Stimulated activated CD4-positive, alpha-beta T cell treated with anti-CD3 and anti-CD28 coated beads, TNF-alpha, amount 100 ng/mL, for 4 hours (primary cell): ENCODE measurements at places on chromosomes 11 and 22.

DNA sequence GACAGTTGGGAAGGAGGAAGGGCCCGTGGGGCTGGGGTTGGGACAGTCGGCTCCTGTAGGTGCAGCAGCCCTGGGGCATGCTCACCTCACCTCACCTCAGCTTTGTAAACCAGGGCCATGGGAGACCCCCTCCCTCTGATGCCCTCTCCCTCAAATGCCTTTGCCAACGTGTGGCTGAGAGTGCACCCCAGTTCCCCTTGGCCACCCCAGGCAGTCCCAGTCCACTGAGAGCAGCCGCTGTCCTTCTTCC is 4.2 kb upstream of the NEAT1 start:
- no peak for DNase-seq

DNA sequence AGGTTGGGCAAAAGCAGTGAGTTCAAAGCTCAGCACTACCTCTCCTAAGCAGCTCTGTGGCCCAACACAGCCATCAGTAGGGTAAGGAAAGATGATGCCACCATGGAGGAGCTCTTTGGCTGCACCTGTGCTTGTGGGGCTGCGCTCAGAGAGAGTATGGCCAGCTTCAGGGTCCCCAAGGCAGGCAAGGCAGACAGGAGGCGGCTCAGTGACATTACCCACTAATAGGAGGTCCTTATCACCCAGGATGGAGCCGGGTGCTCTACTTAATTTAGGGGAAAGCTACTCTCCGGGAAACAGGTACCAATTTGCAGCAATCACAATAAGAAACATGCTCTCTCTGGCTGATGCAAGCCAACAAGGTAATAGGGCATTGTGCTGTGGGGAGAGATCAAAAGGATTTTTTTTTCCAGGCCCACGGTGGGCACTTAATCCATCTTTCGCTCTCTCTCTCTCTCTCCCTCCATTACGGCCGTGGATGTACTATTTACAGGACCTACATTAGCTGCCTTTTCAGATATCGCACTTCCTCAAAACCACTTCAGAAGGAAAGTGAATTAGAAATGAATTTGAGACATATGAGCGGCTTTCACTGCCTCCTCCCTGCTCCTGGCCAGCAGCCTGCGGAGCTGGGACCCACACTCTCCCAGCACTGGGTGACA is 446.3 kb downstream of the SOX6 start:
- no peak for DNase-seq

GRCh38 chr11:17570034-17570433 is 23.0 kb downstream of the OTOG start:
- no peak for DNase-seq

DNA sequence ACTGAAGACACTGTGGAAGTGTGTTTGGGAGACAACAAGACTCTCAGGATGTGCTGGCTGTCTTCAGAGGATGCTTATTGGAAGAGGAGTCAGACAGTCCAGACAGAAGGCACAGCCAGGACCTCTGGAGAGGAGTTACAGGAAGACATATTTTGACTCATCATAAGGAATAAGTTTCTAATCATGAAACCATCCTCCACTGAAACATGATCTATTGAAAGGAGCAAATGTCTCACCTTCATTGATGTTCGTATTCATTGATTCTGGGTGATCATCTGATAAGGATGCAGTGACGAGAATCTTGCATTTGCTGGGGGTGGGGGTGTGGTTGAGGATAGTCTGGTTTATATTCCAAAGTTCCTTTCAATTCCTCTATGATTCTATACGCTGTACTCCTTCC is 2.5 kb upstream of the CXCR5 start:
- no peak for DNase-seq

DNA sequence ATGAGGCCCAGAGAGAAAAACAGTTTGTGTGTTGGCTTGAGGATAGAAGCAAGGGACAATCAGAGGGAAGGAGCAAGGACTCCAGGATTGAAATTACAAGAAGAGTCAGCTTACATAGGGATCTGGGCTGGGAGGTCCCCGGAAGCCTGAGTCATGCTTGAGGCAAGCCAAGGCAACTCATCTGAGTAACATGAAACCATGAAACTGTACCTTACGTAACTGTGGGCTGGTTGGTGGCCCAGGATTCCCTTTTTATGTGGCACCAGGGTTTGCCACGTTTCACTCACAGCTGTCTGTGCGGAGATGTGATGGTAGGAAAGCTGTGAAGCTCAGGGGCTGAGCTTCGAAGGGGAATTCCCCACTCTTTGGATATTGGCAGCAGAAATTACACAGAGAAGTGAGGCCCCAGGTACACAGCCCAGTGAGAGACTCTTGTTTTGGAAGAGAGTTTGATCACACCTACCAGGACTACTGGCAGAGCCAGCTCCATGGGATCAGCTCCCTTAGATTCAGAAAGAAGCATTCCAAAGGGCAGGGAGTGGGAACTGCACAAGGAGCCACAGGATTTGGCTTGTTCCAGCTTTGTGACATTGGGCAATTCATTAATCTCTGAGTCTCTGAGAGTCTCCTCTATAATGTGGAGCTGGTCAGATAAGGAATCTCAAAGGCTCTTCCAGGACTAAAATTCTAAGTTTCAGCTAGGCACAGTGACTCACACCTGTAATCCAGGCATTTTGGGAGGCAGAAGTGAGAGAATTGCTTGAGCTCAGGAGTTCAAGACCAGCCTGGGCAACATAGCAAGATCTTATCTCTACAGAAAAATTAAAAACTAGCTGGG is 7.8 kb downstream of the SLC5A1 start:
- peak; percentile 4 for DNase-seq

- DNase-seq: no peak
Measured at GRCh38 chr11:10573556-10573955, 5.1 kb upstream of the LYVE1 start.

DNA sequence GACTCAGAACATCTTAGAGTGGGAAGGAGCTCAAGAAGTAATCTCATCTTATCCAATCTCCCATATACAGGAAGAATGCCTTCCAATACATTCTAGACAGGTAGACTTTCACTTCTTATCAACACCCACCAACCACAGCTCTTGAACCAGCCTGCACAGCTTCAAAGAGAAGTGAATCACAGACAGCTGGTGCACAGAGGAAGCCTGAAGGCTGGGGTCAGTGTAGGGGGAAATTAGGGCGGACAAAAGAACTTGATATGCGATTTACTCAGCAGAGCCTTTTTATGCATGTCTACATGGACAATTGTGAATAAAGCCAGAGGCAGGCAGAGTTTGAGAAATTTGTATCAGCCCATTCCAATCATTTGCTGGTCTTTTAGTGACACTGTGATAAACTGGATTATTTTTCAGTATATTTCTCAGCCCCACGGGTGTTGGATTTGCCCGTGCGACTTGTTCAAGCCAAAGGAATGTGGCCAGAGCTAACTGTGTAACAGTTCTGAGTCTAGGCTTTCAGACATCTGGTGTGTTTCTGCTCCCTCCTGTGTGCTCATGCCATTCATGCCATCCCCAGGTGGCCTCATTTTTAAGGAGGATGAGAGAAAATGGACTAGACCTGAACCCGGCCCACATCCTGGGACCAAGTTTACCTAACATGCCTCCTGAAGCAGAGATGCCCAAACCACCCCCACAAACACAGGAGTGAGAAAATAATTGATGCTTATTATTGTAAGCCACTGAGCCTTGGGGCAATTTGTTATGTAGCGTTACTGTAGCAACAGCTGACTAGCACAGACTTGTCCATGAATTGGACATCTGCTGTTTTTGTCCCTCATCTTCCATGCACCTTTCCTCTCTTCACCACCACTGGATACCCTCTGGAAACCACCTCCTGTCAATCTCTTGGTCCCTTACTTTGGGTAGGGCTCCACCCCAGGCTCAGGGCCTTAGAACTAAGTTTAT is 137.5 kb upstream of the HSD17B12 start:
- DNase-seq: no peak

DNA sequence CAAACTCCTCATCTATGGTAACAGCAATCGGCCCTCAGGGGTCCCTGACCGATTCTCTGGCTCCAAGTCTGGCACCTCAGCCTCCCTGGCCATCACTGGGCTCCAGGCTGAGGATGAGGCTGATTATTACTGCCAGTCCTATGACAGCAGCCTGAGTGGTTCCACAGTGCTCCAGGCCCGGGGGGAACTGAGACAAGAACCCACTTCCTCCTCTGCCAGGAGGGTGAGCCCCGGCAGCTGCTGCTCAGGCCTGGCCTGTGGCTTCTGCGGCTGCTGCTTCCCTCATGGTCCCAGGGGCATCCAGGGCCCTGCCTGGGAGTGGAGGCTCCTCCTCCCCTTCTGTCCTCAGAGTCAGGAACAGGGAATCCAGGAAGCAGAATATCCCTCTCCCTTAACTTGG is 98.4 kb downstream of the ZNF280B start:
- DNase-seq: no peak

DNA sequence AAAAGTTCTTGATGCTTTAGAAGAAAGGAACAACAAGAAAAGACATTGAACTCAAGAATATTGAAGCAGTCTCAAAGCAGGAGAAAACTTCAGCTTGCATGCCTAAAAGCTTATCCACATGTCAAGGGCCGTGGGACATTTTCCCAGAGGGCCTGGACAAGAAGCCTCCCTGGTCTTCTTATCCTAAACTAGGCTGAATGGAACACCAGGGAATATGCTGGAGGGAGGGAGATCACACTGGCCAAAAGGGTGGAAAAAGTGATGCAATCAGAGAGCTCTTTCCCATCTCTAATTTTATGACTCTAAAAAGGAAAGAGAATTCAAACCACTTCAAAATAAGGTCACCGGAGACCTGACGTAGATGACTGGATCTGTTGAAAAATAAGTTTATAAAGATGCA is 107.2 kb downstream of the MPPED2 start:
- DNase-seq: no peak

- no peak for DNase-seq
Measured at GRCh38 chr11:12827929-12828812, 153.9 kb downstream of the TEAD1 start.

DNA sequence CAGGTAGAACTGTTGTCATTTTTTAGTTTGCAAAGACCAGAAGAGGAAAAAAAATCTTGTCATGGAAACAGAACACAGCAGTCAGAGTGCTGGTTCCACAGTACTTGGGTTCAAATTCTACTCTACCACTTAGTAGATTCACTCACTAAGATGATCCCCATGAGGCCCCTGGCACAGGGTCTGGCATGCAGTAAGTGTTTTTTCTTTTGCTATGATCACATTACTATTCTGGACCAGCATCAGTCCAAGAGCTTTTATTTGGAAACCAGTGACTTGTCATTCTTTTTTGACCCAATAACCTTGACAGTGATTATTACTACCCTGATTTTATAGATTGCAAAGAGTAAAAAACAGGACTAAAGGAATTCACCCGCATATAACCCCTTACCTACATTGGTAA is 4.1 kb downstream of the EEF1G start:
- DNase-seq: no peak

DNA sequence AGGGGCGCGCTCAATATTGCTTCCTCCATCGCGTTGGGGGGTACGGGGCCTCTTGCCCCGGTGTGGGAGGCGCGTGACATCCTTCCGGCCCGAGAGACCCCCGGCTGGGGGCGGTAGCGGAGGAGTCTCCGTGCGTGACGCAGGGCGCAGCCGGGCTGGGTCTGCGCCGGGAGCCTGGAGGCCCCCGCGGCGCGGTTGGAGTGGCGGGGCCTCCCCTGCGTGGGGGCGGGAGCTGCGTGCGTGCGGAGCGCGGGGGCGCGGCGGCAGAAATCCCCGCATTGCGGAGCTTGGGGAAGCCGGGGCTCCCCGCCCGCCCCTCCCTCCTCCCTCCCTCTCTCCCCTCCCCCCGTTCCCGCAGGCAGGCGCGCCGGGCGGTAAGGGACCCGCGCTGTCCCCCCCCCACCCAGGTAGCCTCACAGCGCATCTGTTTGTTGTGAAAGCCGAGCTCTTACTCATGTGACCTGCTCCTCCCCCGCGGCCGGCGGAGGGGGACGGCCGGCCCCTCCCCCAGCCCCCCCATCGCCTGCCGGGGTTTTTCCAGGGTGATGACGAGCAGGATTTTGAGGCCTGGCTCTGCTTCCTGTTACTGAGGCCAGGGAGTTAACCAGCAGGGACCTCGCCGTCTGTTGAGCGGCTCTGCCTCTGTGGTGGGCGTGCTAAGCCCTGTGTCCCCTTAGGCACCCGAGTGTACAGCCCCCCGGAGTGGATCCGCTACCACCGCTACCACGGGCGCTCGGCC is 1.6 kb downstream of the PIM3 start:
- peak; percentile 82 for DNase-seq

DNA sequence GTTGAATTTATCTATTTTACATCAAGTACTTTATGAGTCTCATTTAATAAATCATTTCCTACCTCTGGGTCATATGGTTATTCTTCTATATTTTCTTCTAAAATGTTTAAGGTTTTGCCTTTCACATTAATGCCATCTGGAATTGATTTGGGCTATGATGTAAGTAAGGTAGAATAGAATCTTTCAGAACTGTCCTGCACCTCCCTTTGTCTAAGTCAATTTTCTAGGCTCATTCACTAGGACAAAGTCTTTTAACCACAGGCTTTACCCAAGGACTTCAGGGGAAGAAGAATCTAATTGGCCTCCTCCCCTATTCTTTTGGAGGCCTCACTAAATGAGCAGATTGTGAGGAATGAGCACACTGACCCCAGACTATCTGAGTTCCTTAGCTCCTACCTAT is 146.0 kb downstream of the BBOX1 start:
- no peak for DNase-seq

GRCh38 chr22:28873183-28873963 is 10.0 kb upstream of the ZNRF3 start:
- DNase-seq: no peak

DNA sequence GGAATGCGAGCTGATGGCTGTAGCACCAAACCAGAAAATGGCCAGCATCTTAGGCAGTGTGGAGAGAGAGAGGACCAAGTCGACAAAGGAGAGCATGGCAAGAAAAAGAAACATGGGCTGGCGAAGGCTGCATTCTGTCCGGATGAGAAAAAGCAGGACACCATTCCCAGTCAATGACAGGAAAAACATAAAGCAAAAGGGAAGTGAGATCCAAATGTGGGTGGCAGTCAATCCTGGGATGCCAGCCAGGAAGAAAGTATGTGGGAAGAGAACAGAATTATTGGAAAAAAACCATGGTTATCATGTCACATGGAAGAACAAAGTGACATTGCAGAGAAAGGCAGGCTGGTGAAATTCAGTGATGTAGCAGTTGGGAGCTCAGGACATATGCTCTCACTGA is 36.9 kb upstream of the OR56A1 start:
- DNase-seq: no peak

DNA sequence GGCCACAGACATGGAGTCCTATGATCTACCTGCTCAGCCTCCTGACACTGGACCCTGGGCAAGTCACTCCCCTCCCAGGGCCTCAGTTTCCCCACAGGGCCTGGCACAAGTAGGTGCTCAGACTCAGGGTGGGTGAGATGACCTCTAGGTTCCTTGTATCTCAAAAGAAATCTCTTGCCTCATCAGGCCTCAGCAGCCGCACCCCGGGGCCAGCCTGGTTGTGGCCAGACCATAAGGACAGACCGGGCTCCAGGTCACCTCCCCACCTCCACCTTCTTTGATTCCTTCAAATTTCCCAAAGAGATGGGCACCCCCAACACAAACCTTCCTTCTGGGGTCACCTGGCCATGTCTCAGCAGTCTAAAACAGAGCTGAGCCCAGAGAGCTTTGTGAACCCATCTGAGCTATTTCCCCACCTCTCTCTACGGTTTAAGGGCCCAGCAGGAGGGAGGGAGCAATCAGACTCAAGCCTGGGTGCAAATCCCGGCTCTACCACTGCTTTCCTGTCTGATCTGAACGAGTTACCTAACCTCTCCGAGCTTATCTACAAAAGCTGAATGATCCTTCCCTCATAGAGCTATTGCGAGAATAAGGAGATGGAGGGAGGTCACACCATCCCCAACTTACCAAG is 2.5 kb upstream of the APOL4 start:
- DNase-seq: no peak

- DNase-seq: no peak
Measured at GRCh38 chr11:111836721-111837120, 34.7 kb downstream of the ALG9 start.

GRCh38 chr11:48066881-48067800 is 86.8 kb downstream of the PTPRJ start:
- DNase-seq: no peak
